ENCODE measurements at places on chromosomes 6 and 20.

- DNase-seq: no peak
Observed at GRCh38 chr6:31877125-31877650, 1.6 kb downstream of the SLC44A4 start.

DNA sequence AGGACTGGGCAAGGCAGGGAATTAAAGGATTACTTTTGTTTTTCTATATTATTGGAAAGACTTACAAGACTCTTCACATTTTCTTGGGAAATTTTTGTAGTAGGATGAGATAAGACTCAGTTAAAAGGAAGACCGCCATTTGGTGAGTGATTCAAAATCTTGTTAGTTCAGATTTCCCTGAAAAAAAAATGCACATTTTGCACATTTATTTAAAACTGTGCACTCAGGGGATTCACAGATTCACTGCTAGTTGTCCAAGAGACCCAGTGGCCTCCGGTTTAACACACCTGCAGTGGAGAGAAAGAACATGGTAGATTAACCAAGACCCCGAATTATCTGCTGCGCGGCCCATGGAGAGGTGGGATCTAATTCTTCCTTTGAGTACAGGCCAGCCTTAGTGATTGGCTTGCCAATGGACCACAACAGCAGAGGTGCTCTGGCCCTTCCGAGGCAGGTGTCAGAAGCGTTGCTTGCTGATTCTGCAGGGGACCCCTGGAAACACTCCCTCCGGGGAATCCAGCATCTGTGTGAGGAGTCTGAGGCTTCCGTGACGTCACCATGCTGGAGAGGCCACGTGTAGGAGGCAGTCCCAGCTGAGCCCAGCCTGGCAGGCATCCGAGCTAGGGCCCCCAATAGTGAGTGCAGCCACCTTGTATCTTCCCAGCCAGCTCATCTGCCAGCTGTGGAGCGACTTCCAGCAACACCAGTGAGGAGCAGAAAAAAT lies 68.9 kb downstream of the ZNF217 start:
- DNase-seq: no peak

DNA sequence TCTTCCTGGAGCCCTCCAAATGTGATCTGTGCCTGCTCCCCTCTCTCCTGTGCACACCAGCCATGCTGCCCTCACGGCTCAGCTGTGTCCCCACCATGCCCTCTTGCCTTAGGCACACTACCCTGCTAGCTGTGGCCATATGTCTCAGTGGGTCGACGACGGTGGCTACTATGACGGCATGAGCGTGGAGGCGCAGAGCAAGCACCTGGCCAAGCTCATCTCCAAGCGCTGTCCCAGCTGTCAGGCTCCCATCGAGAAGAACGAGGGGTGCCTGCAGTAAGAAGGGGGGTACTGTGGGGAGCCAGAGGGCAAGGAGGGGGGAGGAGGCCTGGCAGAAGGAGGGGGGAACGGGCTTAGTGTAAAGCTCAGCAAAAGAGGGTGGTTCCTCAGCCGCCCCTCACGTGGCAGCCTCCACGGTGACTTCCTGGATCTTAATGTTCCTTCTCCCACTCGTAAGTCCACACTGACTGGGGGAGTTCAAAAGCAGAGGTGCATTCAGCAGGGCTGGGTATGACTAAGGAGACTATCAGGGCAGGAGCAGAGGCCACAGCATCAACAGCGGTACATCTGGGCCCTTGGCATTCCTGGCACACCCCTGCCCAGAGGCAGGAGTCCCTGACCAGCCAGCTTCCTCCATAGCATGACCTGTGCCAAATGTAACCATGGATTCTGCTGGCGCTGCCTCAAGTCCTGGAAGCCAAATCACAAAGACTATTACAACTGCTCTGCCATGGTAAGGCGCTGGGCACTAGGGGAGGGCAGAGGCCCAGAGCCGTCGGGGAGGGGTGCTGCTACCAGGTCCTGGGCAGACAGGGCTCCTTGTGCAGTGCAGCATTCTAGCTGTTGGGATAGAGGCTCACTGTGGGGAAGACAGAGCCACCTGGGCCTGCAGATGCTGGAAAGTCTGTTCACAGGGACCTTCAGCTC lies 8.0 kb downstream of the DNPH1 start:
- no peak for DNase-seq

GRCh38 chr6:109262261-109262660 lies 120.0 kb downstream of the CD164 start:
- no peak for DNase-seq

DNA sequence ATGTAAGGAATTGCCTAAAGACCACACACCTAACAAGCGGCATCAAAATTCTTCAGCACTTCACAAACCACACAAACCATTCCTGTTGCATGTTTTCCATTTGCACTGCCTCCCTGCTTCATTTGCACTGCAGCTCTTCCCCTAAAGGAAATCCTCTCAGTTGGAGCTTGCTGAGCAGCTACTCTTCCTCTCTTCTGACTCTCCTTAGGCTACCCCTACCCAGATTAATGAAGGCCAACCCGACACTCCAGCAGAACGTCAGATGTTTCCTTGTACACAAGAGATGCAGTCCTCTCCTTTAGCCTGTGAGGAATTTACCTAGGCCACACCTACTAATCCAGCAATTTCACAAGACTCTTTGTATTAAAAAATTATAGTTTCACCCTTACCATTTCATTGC lies 8.1 kb downstream of the BEND6 start:
- DNase-seq: no peak

- no peak for DNase-seq
Observed at GRCh38 chr20:8663424-8663823, 405.5 kb upstream of the PLCB4 start.

- no peak for DNase-seq
Observed at GRCh38 chr6:11804135-11804534, 25.5 kb upstream of the ADTRP start.

DNA sequence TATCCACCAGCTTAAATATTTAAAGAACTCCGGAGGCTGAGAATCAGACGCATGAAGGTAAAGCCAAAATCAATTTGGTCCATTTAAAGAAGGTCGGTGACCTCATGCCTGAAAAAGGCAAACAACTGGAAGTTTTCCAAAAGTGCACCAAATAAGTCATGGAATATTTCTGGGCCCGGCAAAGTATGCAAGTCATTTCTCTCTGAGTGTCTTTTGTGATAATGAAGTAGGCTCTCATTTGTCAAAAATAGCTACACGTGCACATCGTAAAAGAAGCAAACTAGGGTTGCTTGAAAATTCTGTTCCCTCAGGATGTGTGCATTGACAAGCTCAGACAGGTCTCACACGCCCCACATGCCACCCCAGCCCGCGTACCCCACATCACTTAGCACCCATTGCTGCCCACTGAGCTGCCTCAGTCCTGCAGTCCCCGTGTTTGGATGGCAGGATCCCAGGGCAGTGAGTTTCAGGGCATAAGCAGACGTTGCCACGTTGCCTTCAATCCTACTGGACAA lies 20.5 kb upstream of the PYGB start:
- DNase-seq: no peak

GRCh38 chr6:145530454-145530853 lies 204.9 kb downstream of the EPM2A start:
- DNase-seq: no peak

- no peak for DNase-seq
Observed at GRCh38 chr6:44050872-44051505, 76.3 kb downstream of the MRPL14 start.

DNA sequence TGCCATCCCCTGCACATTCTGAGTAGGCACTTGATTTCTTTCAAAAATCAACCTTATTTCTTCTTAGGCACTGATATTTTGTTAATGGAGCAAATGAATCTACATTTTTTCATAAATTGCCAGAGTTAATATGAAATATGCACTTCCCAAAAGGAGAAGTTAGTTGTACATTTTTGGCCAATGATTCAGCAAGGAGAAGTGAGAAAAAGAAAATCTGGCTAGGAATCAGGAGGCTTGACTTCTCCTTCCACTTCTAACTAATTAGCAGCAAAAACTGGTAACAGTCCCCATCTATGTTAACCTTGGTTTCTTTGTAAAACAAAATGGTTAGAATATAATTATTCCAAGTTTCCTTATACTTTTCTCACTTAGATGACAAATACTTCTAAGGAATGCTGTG lies 7.0 kb upstream of the DSE start:
- DNase-seq: no peak

GRCh38 chr20:57428324-57429158 lies 37.3 kb downstream of the RBM38 start:
- DNase-seq: no peak

- no peak for DNase-seq
Observed at GRCh38 chr20:15597306-15597705, 975.9 kb downstream of the KIF16B start.

- no peak for DNase-seq
Observed at GRCh38 chr6:168188369-168189199, 109.6 kb upstream of the FRMD1 start.

GRCh38 chr20:59010321-59010994 lies 3.4 kb upstream of the CTSZ start:
- DNase-seq: no peak

DNA sequence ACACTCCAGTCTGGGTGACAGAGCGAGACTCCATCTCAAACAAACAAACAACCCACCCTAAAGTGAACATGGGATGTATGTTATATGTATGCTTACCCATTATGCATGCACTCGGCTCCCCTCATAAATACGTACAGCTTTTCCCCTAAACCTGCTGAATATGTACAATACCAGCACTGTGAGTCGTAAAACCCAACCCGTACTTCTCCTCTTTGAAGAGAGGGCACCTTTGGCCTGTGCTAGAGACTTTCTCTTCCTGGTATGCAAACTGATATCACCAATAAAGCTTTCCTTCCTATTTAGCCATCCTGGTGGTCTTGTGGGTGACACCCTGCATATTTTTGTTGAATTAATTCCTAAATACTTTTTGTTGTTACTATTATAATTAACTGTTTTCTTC lies 51.3 kb downstream of the VSTM2L start:
- DNase-seq: no peak

DNA sequence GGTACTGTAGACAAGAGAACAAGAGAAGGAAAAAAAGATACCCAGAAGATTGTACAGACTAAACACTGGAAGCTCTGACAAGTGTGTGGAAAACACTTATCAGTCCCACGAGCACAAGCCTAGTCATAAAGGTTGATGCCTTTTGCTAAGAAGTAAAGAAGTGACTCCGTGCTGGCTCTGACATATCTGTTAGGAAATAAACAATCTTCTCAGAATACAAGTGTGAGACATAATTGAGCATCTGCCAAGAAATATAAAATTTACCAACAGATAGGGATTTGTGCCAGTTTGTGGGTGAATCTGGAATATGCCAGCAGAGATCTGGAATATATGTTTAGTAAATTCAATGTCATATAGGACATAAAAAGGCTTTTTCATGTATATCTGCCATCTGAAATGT lies 258.7 kb upstream of the RNF217 start:
- no peak for DNase-seq

GRCh38 chr6:46468403-46469010 lies 22.7 kb downstream of the RCAN2 start:
- DNase-seq: no peak

- no peak for DNase-seq
Observed at GRCh38 chr6:118382126-118382525, 166.0 kb upstream of the PLN start.

DNA sequence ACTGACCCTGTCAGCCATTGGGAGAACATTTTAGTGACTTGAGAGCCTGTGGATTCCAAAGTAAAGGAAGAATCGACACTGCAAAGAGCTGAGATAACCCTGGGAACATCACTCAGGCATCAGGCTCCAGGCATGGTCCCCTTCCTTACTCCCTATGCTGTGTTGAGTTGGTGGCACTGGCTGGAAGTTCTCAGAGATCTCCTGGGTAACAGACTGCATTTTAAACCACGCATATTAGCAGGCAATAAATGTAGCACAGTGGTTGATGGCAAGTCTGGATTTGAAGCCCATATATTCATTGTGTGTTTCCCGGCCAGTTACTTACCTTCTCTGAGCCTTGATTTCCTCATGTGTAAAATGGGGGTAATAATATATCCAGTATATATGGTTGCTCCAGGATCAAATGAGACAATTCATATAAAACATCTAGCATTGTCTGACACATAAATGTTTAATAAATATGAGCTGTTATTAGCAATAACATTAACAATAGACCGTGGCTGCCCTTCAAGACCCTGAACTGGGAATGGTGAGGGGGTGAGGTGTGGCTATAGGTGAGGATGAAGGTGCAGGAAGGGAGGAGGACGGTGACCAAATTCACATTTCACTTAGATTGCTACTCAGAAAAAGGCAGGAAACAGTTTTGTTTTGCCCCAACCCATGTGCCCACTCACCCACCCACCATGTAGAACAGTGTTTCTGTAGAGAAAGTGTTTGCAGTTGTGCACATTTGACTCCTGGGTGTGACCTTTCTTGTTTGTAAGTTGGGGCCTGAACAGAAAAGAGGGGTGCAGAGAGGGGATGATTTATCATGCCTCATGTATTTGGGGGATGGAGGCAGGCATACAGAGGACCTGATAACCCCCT lies 2.1 kb downstream of the PLCG1 start:
- DNase-seq: no peak

DNA sequence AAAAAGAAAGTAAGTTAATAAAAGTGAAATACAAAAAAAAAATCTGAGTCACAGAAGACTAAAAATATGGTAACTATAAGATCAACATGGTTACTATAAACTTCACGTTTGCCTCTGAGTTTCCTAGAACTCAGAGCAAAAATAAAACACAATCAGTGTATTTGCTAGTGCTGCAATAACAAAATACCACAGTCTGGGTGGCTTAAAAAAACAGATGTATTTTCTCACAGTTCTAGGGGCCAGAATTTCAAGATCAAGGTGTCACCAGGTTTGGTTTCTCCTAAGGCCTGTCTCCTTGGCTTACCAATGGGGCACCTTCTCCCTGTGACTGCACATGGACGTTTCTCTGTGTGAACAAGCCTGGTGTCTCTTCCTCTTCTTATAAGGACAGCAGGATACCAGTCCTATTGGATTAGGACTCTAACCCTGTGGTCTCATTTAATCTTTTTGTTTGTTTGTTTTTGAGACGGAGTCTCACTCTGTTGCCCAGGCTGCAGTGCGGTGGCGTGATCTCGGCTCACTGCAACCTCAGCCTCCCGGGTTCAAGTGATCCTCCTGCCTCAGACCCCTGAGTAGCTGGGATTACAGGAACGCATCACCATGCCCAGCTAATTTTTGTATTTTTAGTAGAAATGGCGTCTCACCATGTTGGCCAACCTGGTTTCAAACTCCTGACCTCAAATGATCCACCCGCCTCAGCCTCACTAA lies 104.9 kb upstream of the LOC128125822 start:
- DNase-seq: no peak

GRCh38 chr20:46494077-46494476 lies 19.3 kb downstream of the ZNF334 start:
- no peak for DNase-seq

DNA sequence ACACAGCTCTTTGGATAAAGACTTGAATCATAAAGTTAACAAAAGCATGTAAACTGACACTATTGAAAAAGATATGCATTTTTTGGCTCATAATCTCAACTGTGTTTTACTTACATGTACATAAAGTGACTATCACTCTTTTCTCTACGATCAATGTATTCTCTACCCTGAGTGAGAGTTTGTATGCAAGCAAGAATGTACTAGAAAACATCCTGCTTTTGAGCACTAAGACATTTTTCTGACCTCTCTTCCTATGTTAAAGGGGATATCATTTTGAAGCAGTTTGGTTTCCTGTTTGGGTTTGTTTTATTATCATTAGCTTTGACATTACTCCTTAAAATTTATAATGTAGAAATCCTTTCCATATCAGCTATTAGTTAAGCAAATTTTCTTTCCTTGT lies 910.8 kb downstream of the C6orf118 start:
- no peak for DNase-seq

- DNase-seq: no peak
Observed at GRCh38 chr20:8244637-8245036, 112.6 kb downstream of the PLCB1 start.

- DNase-seq: no peak
Observed at GRCh38 chr6:6746970-6747338, 158.4 kb downstream of the LY86 start.

GRCh38 chr20:48051794-48052474 lies 266.7 kb upstream of the SULF2 start:
- DNase-seq: no peak

Measured in omental fat pad (tissue), 4 donors.